Type B pancreatic cell (in vitro differentiated cells): ENCODE measurements at places on chromosomes 7 and 10. TPM values are rescaled to one million over a fixed set of nuclear protein-coding genes. Genes with fewer than 3 reads are reported as not detected.
A peak's percentile ranks its signal among the peaks of the same experiment; 100 is the strongest.

DNA sequence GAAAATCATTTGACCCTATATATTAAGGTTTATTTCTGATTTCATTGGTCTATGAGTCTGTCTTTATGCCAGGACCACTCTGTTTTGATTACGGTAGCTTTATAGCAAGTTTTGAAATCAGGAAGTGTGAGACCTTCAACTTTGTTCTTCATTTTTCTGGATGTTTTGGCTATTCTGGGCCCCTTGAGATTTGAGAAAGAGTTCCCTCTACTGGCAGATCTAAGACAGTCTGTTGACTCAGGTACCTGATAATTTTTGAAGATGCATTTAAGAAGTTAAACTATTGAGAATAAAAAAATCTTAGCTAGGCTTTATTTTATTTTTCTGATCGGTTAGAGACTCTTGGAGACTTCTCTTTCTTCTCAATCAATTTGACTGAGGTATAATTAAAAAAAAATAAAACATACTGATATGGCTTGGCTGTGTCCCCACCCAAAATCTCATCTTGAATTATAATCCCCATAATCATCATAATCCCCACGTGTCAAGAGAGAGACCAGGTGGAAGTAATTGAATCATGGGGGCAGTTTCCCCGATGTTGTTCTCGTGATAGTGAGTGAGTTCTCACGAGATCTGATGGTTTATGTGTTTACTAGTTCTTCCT, 209.2 kb downstream of the SNX10 start:
- H3K27ac ChIP-seq, result no peak overlapping the region
- DNase-seq, result no peak
- no peaks in the 10 kb centered on the region for H3K36me3 ChIP-seq
- H3K4me1 ChIP-seq, result no peaks in the 10 kb centered on the region
- peaks cover 21% of the 10 kb centered on the region for H3K27me3 ChIP-seq

DNA sequence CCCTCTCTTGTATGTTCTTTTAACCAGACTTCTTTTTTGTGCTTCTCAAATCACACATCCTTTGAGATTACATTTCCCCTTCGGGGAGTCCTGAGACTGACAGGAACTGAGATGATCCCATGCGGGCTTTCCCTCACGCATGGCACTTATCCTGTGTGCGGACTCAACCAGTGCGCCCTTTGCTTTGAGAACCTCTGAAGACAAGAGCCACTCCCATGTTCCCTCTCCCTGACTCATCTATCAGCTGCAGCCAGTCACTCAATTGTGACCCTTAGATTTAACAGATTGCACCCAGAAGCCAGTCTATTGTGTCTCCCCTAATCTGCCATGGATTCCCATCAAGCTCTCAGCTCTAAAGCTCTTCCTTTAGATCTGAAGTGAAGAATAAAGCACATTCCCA, 353.9 kb upstream of the MEOX2 start:
- H3K4me3 ChIP-seq, result no peak overlapping the region
- H3K27ac ChIP-seq, result no peak overlapping the region
- H3K36me3 ChIP-seq, result no peaks in the 10 kb centered on the region

DNA sequence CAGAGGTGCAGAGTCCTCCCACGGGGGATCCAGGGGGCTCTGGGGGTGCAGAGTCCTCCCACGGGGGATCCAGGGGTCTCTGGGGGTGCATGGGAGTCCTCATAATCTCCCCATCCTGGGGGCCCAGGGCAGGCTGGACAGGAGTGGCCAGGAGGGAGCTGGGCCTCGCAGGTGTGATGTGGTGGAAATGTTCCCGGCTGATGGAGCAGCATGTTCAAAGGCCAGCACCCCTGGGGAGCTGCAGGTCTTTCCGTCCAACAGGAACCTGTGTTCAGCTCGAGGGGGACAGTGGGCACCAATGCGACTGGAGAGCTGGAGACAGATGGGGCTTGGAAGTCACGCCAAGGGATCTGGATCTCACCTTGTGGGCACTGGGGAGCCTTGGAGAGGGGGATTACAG, 38.5 kb upstream of the PSMG3 start:
- no peak overlapping the region for H3K4me3 ChIP-seq
- no peak overlapping the region for H3K27ac ChIP-seq
- DNase-seq, result no peak
- peaks cover 13% of the 10 kb centered on the region for H3K4me1 ChIP-seq

- no peaks in the 10 kb centered on the region for H3K36me3 ChIP-seq
- H3K4me3 ChIP-seq, result no peak overlapping the region
- H3K27ac ChIP-seq, result no peak overlapping the region
- H3K27me3 ChIP-seq, result peaks cover 2% of the 10 kb centered on the region
These were observed 252.0 kb downstream of the ELMO1 start for GRCh38 chr7:37196676-37197075.

DNA sequence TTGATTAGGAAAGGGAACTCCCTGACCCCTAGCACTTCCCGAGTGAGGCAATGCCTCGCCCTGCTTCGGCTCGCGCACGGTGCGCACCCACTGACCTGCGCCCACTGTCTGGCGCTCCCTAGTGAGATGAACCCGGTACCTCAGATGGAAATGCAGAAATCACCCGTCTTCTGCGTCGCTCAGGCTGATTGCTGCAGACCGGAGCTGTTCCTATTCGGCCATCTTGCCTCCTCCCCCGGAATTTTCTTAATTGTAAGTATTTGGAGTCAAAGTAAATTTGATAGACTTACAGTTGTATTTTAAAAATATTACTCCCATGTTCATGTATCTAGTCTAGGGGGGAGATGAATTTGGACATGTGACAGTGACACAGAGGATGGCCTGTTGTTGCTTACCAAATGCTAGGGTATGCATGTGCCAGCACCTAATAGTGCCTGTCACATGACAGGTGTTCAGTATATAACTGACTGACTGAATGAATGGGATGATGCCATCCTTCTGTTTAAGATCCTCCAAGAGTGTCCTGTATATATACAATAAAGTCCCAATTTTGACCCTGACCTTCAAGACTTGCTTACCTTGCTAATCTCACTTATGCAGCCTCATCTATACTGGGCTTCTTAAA, 42.0 kb upstream of the ICA1 start:
- no peaks in the 10 kb centered on the region for H3K27me3 ChIP-seq
- DNase-seq, result no peak
- no peaks in the 10 kb centered on the region for H3K36me3 ChIP-seq
- H3K27ac ChIP-seq, result peak overlapping the region; percentile 21

GRCh38 chr7:55210716-55211115, 154.4 kb upstream of the LANCL2 start:
- no peak overlapping the region for H3K27ac ChIP-seq
- no peak overlapping the region for H3K4me3 ChIP-seq
- H3K36me3 ChIP-seq, result no peaks in the 10 kb centered on the region
- H3K4me1 ChIP-seq, result peaks cover 10% of the 10 kb centered on the region

GRCh38 chr10:60894786-60895185, 49.2 kb downstream of the RHOBTB1 start:
- no peak for DNase-seq
- H3K27ac ChIP-seq, result no peak overlapping the region
- H3K27me3 ChIP-seq, result no peaks in the 10 kb centered on the region
- H3K4me3 ChIP-seq, result no peak overlapping the region

Gene CPSF4
- total RNA-seq, result 48.4 and 64.1 TPM in 2 replicates

Gene MCMBP
- total RNA-seq, result 47.2 and 58.2 TPM in 2 replicates

Gene TCF7L2
- total RNA-seq, result 25.1 and 39.7 TPM in 2 replicates
